Esophagus muscularis mucosa (tissue), 4 donors: ENCODE measurements at places on chromosomes 5 and 9. TPM values are rescaled to one million over a fixed set of nuclear protein-coding genes. Genes with fewer than 3 reads are reported as not detected.

Gene SLC25A2
- total RNA-seq = not detected

DNA sequence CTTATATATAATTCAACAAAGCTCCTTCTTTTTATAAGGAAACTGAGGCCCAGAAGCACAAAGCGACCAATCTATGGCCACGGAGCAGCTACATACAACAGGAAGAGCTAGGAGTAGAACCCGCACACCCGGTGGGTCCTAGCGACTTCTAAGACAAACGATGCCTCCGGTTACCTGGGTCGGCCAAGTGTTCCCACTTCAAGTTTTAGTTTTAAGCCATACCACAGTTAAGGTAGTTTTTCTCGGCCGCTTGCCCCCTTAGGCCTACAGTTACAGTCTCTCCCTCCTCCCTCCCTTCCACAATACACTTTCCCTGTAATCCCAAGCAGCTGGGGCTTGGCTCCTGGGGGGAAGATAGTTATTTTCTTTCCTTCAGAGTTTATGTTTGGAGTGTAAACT lies 533 bp downstream of the SREK1IP1 start:
- peaks cover 54% of the 10 kb centered on the region for H3K4me1 ChIP-seq
- H3K36me3 ChIP-seq = peaks cover 11% of the 10 kb centered on the region
- DNase-seq = no peak
- peak overlapping the region; percentile 90 for H3K27ac ChIP-seq

GRCh38 chr9:61673664-61674381 lies 484.0 kb downstream of the SPATA31A7 start:
- no peak overlapping the region for H3K4me3 ChIP-seq
- peak; percentile 89 for DNase-seq
- no peaks in the 10 kb centered on the region for H3K27me3 ChIP-seq
- no peaks in the 10 kb centered on the region for H3K4me1 ChIP-seq

DNA sequence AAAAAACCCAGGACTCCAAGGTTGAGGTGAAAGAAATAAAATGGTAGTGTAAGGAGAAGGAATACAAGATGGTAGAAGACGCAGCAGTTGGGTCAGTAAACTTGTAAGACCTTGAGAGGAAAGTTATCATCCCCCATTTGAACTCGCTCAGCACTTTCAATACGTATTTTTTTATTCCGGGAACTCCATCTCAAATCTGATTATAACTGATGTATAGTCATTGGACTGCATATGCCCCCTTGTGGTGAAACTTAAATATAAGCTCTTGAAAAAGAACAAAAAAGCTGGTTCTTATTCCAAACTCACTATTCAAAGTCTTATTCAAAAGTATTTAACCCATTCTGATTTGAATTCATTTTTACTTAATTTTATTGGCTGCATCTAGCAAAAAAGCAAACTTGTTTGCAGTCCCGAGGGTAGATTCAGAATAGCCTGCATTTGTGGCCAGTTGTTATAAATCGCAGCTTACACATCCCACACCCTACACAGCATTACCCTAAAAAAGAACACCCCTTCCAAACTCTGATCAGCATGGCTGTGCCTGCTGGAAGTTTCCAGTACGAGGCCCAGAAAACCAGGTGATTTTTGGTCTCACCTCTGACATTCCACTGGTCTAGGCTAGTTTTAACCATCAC lies 118.0 kb downstream of the ESM1 start:
- no peak for DNase-seq
- no peaks in the 10 kb centered on the region for H3K4me1 ChIP-seq
- H3K36me3 ChIP-seq = no peaks in the 10 kb centered on the region
- H3K4me3 ChIP-seq = peak overlapping the region; percentile 24
- peaks cover 3% of the 10 kb centered on the region for H3K27me3 ChIP-seq

Gene UBTD2
- 19.9 TPM for total RNA-seq

GRCh38 chr5:145791866-145792265 lies 43.3 kb downstream of the PRELID2 start:
- no peaks in the 10 kb centered on the region for H3K27me3 ChIP-seq
- H3K36me3 ChIP-seq = no peaks in the 10 kb centered on the region
- no peaks in the 10 kb centered on the region for H3K4me1 ChIP-seq
- H3K4me3 ChIP-seq = no peak overlapping the region
- no peak for DNase-seq

- H3K27ac ChIP-seq = peak overlapping the region; percentile 75
- H3K27me3 ChIP-seq = no peaks in the 10 kb centered on the region
- H3K4me1 ChIP-seq = peaks cover 34% of the 10 kb centered on the region
- no peak for DNase-seq
- peak overlapping the region; percentile 99 for H3K4me3 ChIP-seq
- no peaks in the 10 kb centered on the region for H3K36me3 ChIP-seq
Measured at GRCh38 chr9:120579139-120580050, 572 bp downstream of the CDK5RAP2 start.

- no peak for DNase-seq
- no peaks in the 10 kb centered on the region for H3K27me3 ChIP-seq
- H3K36me3 ChIP-seq = peaks cover 30% of the 10 kb centered on the region
- peaks cover 74% of the 10 kb centered on the region for H3K4me1 ChIP-seq
Measured at GRCh38 chr9:35732800-35733541, 505 bp downstream of the CREB3 start.

Gene SIMC1
- total RNA-seq = 17.8 TPM

- no peaks in the 10 kb centered on the region for H3K27me3 ChIP-seq
- H3K27ac ChIP-seq = no peak overlapping the region
- DNase-seq = no peak
- H3K4me1 ChIP-seq = peaks cover 8% of the 10 kb centered on the region
- no peaks in the 10 kb centered on the region for H3K36me3 ChIP-seq
- no peak overlapping the region for H3K4me3 ChIP-seq
Measured at GRCh38 chr9:22241024-22241423, 205.6 kb upstream of the DMRTA1 start.

DNA sequence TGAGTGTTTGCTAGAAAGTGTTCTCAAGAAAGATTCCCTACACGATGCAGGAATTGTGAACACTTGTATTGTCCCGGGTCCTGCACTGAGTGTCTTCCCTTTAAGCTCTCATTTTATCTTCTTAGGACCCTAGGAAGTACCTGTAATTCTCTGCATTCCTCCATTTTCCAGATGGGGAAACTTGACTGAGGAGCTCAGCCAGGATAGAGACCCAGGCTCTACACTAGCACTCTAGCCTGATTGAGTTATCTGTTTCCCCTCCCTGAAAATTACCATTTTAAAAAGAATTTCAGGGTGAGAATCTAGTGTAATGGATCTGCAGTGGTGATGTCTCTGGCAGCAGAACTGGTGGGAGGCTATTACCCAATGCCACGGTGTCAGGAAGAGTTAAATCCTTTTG lies 453.9 kb downstream of the KDM4C start:
- H3K27me3 ChIP-seq = no peaks in the 10 kb centered on the region
- no peak overlapping the region for H3K4me3 ChIP-seq
- DNase-seq = no peak
- no peaks in the 10 kb centered on the region for H3K36me3 ChIP-seq
- no peaks in the 10 kb centered on the region for H3K4me1 ChIP-seq
- H3K27ac ChIP-seq = no peak overlapping the region

GRCh38 chr5:115262011-115262320 lies 711 bp downstream of the PGGT1B start:
- no peaks in the 10 kb centered on the region for H3K36me3 ChIP-seq
- H3K4me1 ChIP-seq = peaks cover 31% of the 10 kb centered on the region
- H3K4me3 ChIP-seq = peak overlapping the region; percentile 87
- DNase-seq = no peak

- H3K4me1 ChIP-seq = peaks cover 12% of the 10 kb centered on the region
- no peak overlapping the region for H3K4me3 ChIP-seq
- no peak overlapping the region for H3K27ac ChIP-seq
- peak; percentile 14 for DNase-seq
- peaks cover 18% of the 10 kb centered on the region for H3K27me3 ChIP-seq
Measured at GRCh38 chr9:38229104-38229500, 160.1 kb upstream of the SHB start.

Gene PCSK5
- 22.8 TPM for total RNA-seq

Gene LCN15
- not detected for total RNA-seq

Gene CCDC69
- total RNA-seq = 282 TPM

Gene GGTA1
- total RNA-seq = 12.5 TPM

- no peak overlapping the region for H3K4me3 ChIP-seq
- H3K27ac ChIP-seq = no peak overlapping the region
- H3K27me3 ChIP-seq = no peaks in the 10 kb centered on the region
- no peak for DNase-seq
- H3K36me3 ChIP-seq = no peaks in the 10 kb centered on the region
Measured at GRCh38 chr5:72776684-72777083, 39.8 kb upstream of the TNPO1 start.

DNA sequence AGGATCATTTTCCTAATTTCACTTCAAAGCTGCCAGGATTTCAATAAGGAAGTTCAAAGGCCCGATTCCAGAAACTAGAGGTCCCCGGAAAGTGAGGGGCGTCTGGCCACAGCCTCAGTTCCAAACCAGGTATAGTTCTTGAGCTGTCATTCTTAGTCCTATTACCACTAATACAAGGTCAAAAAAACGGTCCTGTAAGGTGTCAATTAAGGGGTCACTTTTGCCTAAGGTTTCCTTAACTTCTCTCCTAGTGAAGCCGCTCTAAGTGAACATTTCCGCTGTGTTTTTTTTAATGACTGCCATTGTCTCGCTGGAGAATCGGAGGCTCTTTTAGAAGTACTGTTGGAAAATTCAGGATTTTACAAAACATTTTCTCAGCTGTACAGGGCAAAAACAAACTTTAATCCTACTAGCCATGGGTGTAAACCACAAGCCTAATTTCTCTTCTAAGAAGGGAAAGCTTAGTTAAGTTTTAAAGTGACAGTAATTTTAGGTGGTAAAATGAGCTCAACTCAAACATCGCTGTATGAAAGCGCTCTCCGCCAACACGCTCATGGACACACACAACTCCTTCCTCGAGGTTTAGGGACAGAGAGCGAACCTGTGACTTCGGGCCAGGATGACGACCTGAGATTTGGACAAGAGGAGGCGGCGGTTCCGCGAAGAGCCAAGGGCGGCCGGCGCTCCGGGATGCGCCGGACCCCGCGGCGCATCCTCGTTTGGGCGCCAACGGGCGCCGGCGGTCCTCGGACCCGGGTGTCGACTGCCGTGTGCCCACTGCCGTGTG lies 76.7 kb upstream of the IFNE start:
- no peaks in the 10 kb centered on the region for H3K36me3 ChIP-seq
- no peaks in the 10 kb centered on the region for H3K27me3 ChIP-seq
- DNase-seq = no peak

GRCh38 chr5:172410662-172411483 lies 43.5 kb downstream of the SH3PXD2B start:
- DNase-seq = no peak
- no peaks in the 10 kb centered on the region for H3K27me3 ChIP-seq
- peaks cover 73% of the 10 kb centered on the region for H3K4me1 ChIP-seq
- H3K27ac ChIP-seq = peak overlapping the region; percentile 86
- H3K4me3 ChIP-seq = no peak overlapping the region
- peaks cover 7% of the 10 kb centered on the region for H3K36me3 ChIP-seq

Gene PAEP
- total RNA-seq = not detected

DNA sequence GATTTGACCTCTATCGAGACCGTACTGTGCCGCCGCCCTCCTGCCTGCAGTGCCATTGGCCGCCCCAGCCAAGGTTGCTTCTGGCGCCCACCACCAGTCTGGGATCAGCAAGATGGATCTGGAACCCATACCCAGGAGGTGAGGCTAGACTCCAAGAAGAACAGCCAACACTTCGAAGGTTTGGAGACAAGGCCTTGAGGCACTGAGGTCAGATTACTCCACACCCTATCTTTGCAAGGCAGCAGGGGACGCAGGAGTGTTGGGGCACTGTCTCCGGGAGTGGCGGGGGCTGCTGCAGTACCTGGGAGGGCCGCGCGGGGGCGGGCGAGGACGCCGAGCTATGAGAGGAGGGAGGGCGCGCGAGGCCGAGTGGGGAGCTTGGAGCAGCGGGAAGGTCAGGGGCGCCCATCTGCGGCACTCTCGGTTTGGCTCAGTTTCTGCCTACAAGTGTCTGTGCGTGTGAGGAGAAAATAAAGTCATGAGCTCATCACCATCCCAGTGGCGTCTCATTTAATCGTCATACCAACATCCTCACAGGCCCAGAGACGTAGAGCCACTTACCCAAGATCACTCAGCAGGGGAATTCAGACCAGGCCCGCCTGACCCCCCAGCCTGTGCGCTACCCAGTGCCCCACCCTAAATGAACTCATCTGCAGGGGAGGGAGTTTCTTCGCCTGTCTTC lies 20.5 kb upstream of the PSD2 start:
- peak overlapping the region; percentile 22 for H3K4me3 ChIP-seq
- no peaks in the 10 kb centered on the region for H3K27me3 ChIP-seq
- peaks cover 8% of the 10 kb centered on the region for H3K4me1 ChIP-seq
- no peak for DNase-seq
- H3K27ac ChIP-seq = no peak overlapping the region
- no peaks in the 10 kb centered on the region for H3K36me3 ChIP-seq

GRCh38 chr9:68970151-68970550 lies 43.8 kb downstream of the PRKACG start:
- no peak overlapping the region for H3K27ac ChIP-seq
- DNase-seq = no peak
- no peak overlapping the region for H3K4me3 ChIP-seq
- H3K4me1 ChIP-seq = no peaks in the 10 kb centered on the region
- no peaks in the 10 kb centered on the region for H3K36me3 ChIP-seq
- H3K27me3 ChIP-seq = no peaks in the 10 kb centered on the region

DNA sequence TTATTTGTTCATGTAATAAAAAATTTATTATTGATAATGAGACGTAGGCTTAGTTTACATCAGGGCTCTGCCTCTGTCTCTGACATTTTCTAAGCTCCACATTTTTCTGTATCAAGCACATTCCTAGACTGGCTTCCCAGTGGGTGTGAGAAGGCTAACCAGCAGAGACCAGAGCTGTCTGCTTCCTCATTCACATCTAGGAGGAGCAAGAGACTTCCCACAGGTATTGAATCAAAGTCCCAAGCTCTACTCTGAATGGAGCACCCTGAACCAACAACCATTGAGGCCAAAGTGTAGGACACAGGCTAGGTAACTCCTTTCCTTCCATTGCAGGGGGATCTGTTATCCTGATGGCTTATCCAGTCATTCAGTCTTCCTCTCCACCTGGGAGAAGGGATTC lies 72.4 kb downstream of the PARP8 start:
- H3K4me3 ChIP-seq = no peak overlapping the region
- H3K27ac ChIP-seq = no peak overlapping the region
- H3K27me3 ChIP-seq = no peaks in the 10 kb centered on the region
- H3K4me1 ChIP-seq = no peaks in the 10 kb centered on the region

GRCh38 chr9:17349831-17350230 lies 215.0 kb downstream of the CNTLN start:
- H3K27me3 ChIP-seq = no peaks in the 10 kb centered on the region
- H3K4me3 ChIP-seq = no peak overlapping the region
- no peaks in the 10 kb centered on the region for H3K4me1 ChIP-seq
- DNase-seq = no peak
- H3K36me3 ChIP-seq = no peaks in the 10 kb centered on the region
- H3K27ac ChIP-seq = no peak overlapping the region

- H3K4me3 ChIP-seq = no peak overlapping the region
- H3K4me1 ChIP-seq = no peaks in the 10 kb centered on the region
- no peak for DNase-seq
- no peak overlapping the region for H3K27ac ChIP-seq
- H3K27me3 ChIP-seq = no peaks in the 10 kb centered on the region
- peaks cover 9% of the 10 kb centered on the region for H3K36me3 ChIP-seq
Measured at GRCh38 chr9:96751815-96752214, 26.1 kb downstream of the ZNF510 start.

Gene ADRB2
- 4.2 TPM for total RNA-seq

- no peak for DNase-seq
- H3K4me3 ChIP-seq = no peak overlapping the region
- H3K36me3 ChIP-seq = no peaks in the 10 kb centered on the region
- H3K27me3 ChIP-seq = no peaks in the 10 kb centered on the region
Measured at GRCh38 chr5:74482990-74483389, 157.5 kb downstream of the ENC1 start.

Gene SPATA31D4
- not detected for total RNA-seq

Gene FLT4
- total RNA-seq = 15.6 TPM

- H3K27ac ChIP-seq = no peak overlapping the region
- H3K4me1 ChIP-seq = no peaks in the 10 kb centered on the region
- no peak overlapping the region for H3K4me3 ChIP-seq
- DNase-seq = no peak
- no peaks in the 10 kb centered on the region for H3K27me3 ChIP-seq
- no peaks in the 10 kb centered on the region for H3K36me3 ChIP-seq
Measured at GRCh38 chr9:97768746-97769145, 71.6 kb upstream of the XPA start.
